ENCODE measurements at places on chromosomes 16 and 17. TPM values are rescaled to one million over a fixed set of nuclear protein-coding genes. Genes with fewer than 3 reads are reported as not detected.

GRCh38 chr16:56289862-56290261 is 98.6 kb downstream of the GNAO1 start:
- DNase-seq, result peak; percentile 30

ACSM2A gene
- not detected for total RNA-seq

GRCh38 chr16:14017886-14018285 is 53.2 kb upstream of the MRTFB start:
- no peak for DNase-seq

- DNase-seq, result peak; percentile 34
Measured at GRCh38 chr16:72786606-72787005, 261.3 kb downstream of the ZFHX3 start.

PDILT gene
- not detected for total RNA-seq

DNA sequence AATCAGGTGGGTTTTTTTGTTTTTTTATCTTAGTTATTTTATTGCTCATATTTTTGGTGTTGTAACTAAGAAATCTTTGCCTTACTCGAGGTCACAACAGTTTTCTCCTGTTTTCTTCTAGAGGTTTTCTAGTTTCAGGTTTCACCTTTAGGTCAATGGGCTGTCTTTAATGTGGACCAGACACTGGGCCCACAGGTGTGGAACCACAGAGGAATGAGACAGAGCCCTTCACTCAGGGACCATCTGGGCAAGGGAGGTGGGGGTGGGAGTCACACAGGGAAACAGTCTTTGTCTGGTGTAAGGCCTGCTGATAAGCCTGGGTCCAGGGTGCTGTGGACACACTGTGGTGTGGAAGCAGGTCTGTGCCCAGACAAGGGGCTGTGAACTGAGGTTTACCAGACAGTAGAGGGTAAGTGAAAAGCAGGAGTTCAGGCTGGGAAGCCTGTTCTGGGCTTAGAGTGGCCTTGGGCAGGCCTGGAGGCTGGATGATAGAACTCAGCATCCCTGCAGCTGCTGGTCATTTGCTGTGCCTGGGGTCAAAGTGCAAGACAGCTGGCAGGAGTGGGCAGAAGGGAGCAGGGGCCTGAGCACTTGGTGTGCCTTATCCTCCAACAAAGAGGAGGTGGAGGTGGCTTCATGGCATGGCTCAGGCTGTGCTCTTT is 75.6 kb downstream of the SPECC1 start:
- DNase-seq, result no peak

MT1A gene
- not detected for total RNA-seq

- no peak for DNase-seq
Measured at GRCh38 chr16:79632289-79632688, 31.8 kb upstream of the MAF start.

DNA sequence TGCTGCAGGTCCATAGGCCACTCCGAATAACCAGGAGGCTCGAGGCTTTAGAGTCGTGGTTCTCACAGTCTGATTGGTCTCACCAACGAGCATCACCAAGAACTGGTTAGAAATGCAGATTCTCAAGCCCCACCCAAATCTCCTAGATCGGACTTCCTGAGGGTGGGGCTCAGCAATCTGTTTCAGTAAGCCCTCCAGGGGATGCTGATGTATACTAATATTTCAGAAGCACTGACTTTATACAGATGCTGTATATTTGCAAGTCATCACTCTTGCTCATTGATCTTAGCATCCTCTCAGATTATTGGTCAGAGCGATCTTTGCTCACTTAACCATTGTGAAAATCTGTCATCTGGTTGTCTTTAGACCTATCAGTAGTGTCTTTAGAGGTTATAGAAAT is 4.4 kb upstream of the VAC14 start:
- DNase-seq, result no peak

- no peak for DNase-seq
Measured at GRCh38 chr17:37177254-37177870, 198.4 kb upstream of the C17orf78 start.

GRCh38 chr16:50153596-50154419 is 702 bp downstream of the TENT4B start:
- peak; percentile 46 for DNase-seq

DNA sequence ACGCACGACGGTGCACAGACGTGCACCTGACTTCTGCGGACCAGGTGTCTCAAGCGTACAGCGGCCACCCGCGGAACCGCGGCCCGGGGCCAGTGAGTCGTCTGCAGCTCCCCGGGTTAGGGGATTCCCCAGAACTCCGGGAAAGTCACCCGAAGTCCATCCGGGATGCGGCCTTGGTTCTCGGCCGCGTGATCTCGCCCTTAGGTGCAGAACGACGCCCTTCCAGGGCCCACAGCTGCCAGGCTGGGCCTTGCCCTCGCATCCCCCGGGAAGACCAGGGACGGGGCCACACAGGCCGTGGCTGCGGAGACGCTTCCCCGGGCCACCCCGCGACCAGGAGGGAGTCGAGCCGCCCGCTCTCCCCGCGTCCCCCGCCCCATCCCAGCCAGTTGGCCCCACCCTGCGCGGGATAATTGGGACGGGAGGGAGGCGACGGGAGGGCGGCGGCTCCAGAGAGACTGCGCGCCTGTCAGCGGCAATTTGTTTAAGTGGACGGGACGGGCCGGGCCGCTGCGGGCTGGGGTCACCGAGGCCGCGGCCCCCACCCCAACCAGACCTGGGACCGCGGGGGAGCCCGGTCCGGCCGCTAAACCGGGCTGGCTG is 3.6 kb upstream of the TBX2 start:
- DNase-seq, result peak; percentile 50

DNA sequence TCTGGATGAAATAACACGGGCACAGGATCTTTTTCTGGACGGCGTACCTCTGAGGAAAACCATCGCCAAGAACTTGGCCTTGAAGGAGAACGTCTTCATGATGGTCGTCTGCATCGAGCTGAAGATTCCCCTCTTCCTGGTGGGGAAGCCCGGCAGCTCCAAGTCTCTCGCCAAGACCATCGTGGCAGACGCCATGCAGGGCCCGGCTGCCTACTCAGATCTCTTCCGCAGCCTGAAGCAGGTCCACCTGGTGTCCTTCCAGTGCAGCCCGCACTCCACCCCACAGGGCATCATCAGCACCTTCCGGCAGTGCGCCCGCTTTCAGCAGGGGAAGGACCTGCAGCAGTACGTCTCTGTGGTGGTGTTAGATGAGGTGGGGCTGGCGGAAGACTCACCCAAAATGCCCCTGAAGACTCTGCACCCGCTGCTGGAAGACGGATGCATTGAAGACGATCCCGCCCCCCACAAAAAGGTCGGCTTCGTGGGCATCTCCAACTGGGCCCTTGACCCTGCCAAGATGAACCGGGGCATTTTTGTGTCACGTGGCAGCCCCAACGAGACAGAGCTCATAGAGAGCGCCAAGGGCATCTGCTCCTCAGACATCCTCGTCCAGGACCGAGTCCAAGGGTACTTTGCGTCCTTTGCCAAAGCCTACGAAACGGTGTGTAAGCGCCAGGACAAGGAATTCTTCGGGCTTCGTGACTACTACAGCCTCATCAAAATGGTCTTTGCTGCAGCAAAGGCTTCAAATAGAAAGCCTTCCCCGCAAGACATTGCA is 68.3 kb upstream of the ENDOV start:
- DNase-seq, result no peak

DNA sequence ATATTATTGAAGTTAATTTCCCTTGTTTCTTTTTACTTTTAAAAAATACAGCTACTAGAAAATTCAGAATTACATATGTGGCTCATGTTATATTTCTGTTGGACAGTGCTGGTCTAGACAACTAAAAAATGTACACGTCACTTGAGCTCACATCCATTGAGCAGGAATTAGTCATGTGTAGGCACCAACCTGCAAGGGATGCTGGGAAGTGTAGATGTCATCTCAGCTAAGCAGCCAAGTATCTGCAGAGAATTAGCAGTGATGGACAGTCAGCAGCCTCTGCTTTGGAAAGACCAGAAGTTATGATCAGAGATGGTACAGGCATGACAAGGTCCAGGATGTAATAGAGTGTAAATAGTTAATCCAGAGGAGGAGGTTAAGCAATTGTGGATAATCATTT is 87.1 kb upstream of the HS3ST2 start:
- no peak for DNase-seq

TNFRSF13B gene
- not detected for total RNA-seq

IL4R gene
- 6.6 TPM for total RNA-seq

DNA sequence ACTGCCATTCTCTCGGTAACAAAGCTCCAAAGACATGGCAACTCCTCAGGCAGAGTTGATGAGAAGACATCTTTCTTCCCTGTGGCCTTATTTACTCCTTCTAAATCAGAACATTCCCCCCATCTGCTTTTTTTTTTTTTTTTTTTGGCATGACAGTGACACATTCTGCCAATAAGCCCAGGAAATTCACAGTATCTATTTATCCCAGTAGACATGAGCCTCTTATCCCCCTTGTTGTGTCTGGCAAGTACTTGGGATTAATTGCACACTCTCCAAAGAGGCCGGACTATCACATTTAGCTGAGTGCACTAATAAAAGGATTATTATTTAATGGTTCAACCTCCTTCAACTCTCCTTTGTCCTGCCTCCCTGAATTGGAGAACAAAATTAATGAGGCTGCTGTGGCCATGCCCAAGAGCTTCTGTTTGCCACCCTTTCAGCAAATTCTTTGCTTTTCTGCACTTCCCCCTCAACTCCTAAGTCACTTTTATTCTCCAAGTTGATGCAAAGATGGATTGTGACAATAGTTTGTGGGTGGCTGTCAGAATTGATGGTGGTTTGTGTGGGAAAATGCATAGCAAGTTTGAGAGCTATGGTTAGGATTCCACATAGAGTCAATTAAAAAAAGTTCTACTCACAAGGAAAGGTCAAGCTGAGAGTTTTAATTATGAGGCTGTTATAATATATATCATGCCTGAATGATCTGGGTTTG is 47.2 kb downstream of the GPR139 start:
- DNase-seq, result no peak

DNA sequence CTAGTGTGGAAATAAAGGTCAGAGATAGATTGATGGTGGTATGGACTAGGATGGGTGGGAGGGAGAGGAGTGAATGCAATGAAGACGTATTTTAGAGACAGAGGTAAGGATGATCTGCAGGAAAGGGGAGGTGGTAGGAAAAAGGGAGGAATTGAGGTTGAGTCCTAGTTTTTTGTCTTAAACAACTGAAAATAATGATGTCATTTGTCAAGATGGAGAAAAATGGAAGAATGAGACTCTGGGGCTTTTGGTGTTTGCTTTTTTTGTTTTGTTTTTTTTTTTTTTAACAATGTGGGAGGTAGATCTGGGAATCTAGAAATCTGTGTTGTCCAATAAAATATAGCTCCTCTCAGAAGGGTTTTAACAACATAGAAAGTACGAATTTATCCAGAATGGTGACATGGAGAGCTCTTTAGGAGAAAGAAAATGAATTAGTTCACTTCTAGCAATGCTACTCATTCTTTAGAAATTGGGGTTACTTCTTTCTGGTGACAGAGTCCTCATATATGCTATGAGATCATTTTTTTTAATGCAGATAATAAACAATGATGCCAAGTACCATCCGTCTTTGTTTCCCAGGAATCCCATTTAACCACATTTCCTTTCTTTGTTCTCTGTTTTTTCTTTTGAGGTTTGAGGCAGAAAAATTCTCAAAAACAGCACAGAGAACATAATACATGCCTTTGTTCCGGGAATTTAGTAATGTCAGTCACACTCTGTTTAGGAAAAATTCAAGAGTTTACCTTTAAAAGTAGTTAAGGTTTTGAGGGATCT is 225.3 kb upstream of the COX10 start:
- DNase-seq, result no peak

- DNase-seq, result no peak
Measured at GRCh38 chr16:24537474-24538337, 1.7 kb upstream of the RBBP6 start.

DNA sequence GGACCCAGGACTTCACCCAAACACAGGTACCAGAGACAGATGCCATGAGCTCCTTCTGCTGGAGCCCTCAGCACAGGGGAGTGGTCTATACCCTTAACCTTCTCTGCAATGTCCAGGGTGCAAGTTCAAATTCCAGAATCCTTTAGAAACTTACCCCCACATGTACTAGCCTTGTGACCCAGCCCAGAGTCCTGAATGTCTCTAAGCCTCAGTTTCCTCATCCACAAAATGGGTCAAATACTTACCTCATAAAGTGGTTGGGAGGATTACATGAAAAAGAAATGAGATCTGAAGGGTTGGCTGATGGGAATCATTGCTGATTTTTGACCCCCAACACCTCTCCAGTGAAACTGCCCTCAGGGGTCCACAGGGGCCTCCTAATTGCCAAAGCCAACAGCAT is 21.7 kb downstream of the COTL1 start:
- no peak for DNase-seq

DNA sequence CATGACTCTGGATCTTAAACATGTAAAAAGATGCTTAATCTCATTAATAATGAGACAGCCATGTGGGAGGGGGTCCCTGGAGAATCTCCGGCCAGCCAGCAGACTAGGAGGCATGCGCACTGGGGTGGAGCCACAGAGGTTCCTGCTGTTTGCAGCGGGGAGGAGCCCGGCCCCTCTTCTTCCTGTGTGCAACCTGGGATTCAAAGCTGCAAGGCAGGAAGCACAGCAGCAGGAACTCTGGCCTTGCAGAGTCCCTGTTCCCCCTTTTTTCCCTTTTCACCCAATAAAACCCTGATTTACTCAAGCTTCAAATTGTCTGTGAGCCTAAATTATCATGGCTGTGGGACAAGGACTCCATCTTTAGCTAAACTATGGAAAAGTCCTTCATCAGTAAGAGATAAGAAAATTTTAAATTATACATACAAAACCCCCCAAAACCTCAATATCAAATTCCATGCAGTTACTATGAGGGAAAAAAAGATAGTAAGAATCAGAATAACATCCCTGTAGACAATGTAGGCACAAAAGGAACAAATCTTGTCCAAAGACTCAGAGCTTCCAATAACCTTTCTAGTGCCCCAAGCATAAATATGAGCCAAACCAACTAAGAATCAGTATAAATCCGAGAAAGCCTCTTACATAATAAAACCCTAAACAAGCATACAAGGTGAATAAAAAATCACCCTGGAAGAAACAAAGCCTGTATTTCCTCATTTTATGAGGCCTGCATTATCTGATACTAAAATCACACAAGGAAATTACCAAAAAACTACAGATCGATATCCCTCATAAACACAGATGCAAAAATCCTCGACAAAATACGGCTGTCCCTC is 12.1 kb downstream of the CFDP1 start:
- peak; percentile 85 for DNase-seq

GRCh38 chr17:56914581-56915273 is 878 bp upstream of the TRIM25 start:
- DNase-seq, result no peak

ENPP7 gene
- total RNA-seq, result not detected

DNA sequence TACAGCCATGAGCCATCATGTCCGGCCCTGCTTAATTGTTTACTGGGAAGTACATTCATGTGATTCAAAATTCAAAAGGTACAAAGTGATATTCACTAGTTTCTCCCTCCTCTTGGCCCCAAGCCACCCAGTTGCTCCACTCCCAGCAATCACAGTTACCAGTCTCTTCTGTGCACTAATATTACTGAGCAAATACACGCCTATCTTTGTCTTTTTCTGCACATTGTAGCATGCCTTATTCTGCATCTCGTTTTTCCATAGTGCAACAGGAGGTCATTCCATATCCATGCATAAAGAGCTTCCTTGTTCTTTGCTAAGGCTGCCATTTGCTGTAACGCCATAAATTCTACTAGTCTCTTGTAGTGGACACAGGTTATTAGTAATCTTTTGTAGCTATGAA is 2.2 kb upstream of the ALOX15 start:
- DNase-seq, result no peak

GRCh38 chr17:42378959-42379594 is 9.2 kb downstream of the STAT3 start:
- DNase-seq, result no peak

NUBP1 gene
- 22.8 TPM for total RNA-seq
